ENCODE measurements at places on chromosomes 4 and X.

DNA sequence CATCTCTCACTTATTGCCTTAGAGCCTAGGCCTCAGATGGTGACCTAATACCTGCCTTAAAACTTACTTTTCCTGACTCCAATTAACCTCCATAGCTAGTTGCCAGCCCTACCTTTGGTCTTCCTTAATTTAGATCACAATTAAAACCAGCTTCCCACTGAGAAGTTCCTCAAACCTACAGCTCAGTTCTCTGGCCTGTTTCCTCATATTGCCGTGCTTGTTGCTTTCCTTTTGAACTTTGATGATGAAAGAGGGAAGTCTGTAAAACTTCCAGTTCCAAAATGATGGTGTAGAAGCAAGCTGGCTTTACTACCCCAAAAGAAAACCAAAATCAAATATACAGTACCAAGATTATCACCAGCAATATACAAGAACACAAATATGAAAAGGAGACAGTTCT is 28.9 kb upstream of the CAMK2D start:
- DNase-seq: no peak

GRCh38 chr4:87209182-87209581 is 11.2 kb downstream of the KLHL8 start:
- DNase-seq: no peak

GRCh38 chrX:16060252-16060651 is 63.1 kb upstream of the GRPR start:
- DNase-seq: no peak

DNA sequence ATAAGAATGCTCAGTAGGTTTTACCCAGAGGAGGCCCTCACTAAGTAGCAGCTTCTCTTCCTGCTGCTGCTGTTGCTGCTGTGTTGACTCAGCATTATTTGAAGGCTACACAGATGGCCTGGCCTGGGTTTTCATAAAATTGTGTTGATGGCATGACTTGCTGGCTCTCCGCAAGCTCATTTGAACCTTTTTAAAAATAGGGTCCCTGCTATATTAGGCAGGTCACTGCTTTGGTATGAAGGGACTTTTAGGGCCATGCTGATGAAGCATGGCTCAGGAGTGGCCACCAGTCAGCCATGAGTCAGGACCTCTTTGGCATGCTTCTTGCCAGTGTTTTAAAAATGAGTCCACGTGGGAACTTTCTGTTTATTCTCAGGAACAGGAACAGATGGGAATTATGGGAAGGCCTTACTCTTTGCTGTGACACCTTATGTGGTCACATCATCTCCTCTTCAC is 128.7 kb downstream of the MID1IP1 start:
- no peak for DNase-seq

DNA sequence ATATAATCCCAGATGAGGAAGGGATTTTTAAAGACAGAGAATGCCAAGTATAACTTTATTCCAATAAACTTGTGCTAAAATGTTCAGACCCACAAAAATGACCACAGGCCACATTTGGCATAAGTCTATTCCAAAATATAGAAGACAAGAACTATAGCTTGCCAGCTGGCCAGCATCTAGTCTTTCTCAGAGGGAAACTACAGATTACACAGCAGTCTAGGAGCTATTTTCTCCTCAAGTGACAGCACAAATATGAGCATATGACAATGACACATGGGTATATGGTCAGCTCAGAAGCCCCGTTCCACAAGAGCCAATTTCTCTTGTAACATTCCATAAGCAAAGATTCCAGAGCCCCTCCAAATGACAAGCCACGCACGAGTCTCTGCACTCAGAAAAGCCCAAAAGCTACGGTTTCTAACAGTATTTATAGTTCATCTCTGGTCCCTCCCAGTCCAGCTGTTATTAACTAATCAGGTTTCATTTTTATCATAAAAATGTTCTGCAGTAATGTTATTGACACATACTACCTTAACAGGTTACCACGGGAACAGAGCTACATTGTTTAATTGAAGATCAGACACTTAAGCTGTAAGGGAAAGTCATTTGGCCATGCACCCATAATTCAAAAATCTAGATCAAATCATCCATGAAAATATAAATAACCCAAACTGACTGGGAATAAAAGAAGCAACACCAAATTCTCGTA is 70.3 kb downstream of the RAB28 start:
- no peak for DNase-seq

DNA sequence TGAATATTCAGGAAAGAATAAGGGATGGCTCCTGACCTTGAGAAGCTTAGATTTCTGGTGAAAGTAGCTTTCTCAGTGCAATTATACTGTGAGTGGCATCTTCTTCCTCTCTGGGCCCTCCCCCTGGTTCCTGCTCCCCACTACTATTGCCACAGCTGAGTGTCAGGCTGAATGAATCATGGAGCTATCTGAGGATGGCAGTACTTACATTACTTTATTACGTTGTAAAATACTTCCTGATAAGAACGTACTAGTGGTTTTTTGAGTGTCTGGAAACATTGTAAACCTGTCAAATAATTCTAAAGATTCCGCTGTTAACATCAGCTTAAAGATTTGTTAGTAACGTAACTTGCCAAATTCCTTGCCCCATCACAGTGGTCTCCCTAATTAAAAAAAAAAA is 36.2 kb downstream of the ARHGAP10 start:
- no peak for DNase-seq

DNA sequence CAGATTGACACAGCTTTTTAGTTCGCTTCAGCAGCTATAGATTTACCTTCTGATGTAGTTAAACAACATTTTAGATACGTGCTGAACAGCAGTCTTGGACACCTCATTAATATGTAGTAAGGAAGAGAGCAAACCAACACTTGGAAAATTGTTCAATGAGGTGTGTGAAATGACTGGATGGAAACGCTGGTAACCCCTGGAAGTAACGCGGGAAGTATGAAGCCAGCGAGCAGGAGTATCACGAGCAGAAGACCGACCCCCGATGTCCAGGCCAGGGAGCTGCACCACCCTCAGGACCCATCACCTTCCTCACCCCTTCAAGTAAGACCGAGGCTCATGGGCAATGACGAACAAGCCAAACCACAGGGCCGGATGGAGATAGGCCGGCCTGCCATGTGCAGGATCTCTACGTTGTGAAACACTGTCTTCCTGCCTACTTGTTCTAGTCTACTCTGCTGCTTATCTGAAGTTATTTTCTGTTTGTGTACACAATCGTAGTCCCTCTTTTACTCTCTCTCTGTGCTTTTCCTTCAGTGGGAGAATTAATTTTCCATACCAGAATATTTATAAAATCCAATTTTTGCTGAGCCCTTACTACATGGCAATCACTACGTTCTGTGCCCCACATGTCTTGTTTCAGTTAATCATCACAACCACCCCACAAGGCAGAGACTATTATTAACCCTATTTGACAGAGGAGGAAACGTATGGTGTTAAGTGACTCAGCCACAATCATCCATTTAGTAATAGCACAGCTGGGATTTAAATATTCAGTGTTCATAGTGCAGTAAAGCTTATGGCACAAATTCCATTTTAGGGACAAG is 221.7 kb downstream of the APBB2 start:
- DNase-seq: no peak

- DNase-seq: no peak
Measured at GRCh38 chr4:84496331-84496705, 2.8 kb downstream of the NKX6-1 start.

GRCh38 chr4:99389606-99390005 is 37.1 kb upstream of the ADH1C start:
- DNase-seq: no peak
